ENCODE measurements at places on chromosomes 6 and 20.

DNA sequence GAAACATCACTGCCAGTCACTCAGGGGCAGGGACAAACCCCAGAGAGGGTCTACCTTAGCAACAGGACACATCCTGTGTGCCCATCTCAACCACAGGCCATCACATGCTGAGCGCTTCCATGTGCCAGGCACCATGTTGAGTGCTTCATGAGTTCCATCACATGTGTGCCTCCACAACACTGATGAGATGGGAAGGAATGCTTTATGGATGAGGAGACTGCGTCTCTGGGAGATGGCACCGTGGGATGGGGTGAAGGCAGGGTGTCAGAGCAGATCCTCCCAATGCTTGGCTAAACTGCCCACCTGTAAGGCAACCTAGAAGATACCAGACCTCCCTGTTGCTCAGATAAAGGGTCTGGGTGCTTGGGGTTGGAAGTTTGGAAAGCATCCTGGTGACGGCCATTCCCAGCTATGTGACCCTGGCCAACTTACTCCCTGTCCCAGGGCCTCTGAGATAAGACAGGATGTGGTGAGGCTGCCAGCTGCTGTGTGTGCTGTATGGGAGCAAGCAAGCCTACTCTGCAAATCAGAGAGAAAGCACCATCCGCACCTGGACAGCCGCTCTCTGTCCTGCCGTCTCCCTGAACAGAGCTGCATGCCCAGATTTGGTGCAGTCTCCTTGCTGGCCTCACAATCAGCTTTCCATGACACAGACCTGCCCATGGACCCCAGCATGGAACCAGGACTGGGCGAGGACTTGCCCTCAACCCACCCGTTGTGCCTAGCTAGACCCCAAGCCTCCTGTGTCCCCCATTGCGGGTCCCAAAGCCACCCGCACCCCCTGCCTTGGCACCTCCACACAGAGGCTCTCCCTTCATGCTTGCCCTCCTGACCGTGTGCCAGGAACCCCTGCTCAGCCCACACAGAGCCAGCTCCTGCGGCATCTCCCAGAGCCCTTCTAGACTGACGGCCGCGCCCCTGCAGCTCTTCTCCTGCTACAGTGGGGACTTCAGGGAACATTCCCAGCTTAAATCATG is 143.7 kb downstream of the SYNDIG1 start:
- no peak for DNase-seq

GRCh38 chr6:151052021-151052646 is 186.6 kb downstream of the MTHFD1L start:
- no peak for DNase-seq

DNA sequence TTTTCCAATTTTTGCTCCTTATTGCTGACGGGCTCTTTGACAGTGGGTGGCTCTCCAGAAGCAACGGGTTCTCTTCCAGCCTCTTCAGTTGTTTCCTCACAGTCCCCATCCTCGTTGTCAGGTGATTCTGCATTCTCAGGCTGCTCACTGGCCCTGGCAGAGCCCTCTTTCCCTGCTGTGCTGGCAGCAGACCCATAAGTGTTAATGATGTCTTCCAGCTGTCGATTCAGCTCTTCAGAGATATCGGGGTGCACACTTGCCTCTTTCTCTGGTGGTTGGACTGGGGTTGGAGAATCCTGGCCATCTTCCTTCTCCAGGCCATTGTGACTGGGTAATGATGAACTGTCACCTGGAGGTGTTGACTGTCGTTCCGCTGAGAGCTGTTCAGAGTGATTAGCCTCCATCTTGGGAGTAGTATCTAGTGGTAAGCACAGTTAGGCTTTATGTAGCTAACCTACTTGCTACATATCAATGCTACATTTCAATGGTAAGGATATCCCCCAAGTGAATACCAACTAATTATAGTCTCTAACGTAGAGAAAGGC is 3.2 kb downstream of the TXLNB start:
- DNase-seq = no peak

DNA sequence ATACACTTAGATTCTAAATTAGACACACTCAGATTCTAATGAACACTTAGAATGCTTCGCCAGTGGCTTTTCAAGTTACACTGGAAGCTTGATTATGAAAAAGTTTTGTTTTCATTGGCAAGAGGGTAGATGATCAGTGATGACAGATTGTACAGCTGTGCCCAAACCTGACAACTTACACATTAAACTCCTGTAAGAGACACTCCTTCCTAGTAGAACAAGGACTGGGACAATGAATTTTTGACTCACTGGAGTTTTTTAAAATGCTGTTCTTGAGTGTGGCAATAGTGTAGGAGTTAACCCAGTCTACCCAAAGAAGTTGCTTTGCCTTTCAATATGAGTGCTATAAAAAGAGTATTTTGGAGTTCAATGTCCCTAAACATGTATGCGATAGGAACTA is 140.8 kb downstream of the SLC16A10 start:
- peak; percentile 32 for DNase-seq

- DNase-seq = no peak
Observed at GRCh38 chr6:12163149-12163548, 127.0 kb upstream of the EDN1 start.

DNA sequence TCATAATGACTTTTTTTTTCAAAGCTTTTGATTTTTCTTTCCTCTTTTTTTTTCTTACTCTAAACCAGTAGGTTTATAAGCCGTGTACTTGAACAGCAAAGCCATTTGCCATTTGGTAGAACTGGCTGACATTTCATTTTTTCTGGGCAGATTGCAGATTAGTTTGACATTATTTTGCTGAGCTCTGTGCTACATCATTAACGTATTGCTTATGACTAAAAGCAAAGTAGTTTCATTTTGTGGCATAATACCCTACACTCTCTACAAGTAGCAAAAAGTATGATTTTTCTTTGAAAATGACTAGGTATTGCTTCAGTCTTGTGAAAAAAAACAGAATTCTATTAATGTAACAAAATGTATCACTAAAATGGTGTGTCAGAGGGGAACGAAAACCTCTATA is 141.3 kb downstream of the GRIK2 start:
- DNase-seq = peak; percentile 42

DNA sequence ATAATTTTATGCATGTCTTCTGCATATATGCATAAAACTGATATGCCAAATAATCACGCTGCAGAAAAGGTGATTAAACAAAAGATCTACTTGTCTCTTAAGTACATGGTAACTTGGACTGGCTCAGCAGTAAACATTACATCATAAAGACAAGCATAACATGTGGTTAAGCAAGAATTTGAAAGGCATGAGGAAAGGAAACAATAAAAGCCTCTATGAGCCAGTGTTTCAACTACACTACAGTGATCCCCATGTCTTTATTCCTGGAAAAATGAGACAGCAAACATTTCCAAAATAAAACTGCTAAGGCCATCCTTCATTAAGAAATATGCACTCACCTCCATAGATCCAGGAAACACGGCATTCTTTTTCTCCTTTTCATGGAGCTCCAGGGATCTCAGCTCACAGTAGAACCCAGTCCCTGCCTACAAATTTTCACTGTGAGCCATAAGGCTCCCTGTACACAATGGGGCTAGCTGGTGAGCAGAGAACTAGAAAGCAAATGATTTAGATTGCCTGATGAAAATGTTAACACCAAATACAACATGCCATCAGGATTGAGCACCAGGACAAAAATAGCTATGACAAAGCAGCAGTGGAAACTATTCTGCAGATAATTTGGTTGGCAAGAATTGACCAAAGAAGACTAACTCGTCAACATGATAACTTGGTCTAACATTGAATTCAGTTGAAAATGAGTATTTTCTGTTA is 156.1 kb downstream of the COL21A1 start:
- DNase-seq = peak; percentile 86

DNA sequence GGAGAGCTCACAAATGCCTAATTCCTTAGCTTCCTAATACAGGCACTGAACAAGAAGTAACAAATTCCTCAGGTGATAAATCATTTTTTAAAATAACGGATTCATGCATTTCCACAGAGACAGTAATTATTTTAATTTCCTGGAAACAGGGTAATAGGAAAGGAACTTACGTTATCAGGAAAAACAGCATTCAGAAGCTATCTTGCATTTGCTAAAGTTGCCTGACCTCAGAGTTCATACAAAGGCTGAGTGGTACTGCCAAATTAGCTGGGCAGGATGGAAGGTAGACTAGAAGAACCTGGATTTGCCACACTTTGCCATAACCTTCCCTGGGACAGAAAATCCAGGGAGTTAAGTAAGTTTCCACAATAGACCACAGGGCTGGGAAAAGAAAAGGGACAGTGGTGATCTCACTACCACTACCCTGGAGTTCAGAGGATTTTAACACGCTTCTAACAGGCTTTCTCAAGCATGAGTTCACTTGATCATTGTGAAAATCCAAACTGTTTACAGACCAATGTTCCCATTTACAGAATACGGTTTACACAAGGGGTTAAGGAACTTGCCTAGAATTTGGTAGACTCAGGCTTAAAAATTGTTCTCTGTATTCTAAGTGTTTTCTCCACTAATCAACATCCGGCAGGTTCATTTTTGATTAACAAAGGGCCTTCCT is 57.0 kb downstream of the KIF13A start:
- no peak for DNase-seq

GRCh38 chr6:22668307-22668706 is 98.9 kb downstream of the HDGFL1 start:
- peak; percentile 6 for DNase-seq

DNA sequence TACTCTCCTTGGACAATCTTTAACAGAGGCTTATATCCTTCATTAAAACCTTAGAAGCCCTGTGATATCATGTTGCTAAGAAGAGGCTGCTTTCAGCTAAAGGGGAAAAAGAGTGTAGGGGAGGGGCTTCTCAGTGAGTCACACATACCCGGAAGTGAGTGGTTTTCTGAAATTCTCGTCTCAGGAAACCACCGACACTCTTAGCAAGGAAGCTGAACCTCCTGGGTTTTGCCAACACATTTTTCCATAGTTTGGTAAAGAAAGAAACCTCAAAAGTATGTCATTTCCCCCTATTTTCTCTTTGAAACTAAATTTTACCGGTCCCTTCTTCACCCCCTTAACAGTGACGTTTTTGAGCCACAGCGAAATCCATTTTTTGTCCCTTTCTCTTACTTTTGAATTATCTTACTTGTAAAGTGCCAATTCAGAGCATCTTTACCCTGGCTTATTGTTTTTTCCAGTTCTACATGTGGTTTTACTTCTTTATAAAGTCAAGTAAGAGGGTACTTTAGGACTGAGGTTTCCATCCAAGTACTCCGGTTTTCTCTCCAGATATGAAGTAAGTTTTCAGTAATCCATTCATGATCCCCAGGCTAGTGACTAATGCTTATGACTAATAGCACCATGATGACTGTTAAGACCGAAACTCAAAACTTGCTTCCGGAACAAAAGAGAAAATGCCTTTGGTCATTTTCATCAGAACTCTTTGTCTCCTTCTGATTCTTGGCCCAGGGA is 219.3 kb downstream of the ARHGAP18 start:
- peak; percentile 94 for DNase-seq

GRCh38 chr6:128280960-128281359 is 239.4 kb downstream of the PTPRK start:
- DNase-seq = no peak

- DNase-seq = no peak
Observed at GRCh38 chr6:101956961-101957360, 563.5 kb downstream of the GRIK2 start.

GRCh38 chr20:15200147-15200565 is 862.7 kb upstream of the FLRT3 start:
- no peak for DNase-seq

- peak; percentile 93 for DNase-seq
Observed at GRCh38 chr6:142845624-142846458, 99.1 kb downstream of the HIVEP2 start.

GRCh38 chr6:3346476-3346875 is 87.7 kb downstream of the PSMG4 start:
- DNase-seq = no peak

DNA sequence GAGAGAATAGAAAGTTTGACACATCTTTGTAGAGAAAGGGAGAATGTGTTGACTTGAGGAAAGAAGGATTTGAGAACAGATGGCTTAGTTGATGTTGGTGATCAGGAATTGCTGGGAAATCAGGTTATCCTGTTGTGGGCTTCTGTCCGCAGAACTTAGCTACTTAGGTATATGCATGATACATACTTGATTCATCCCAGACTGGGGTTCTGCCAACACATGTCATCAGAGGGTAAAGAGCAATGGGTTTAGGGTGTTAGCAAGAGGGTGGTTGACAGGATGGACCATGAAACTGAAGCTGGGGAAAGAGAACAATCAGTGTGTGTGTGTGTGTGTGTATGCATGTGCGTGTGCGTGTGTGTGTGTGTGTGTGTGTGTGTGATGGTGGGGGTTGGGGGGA is 50.6 kb upstream of the NELFCD start:
- DNase-seq = no peak

DNA sequence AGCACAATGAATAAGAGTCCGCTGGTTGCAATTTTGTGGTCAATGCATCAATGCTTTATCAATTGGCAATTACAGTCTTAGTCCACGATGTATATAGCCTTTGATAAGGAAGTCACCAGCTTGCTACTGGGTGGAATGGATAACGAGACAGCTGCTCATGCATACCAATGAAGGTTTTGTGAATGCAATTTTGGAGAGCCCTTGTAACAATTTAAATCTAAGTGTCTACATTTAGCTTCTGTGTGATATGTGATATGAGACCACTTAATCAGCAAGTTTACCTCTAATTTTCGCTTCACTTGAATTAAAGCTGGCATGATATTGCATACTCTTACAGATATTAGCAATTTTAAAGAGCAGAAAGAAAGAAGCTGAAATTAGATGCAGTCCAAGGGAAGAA is 543.9 kb downstream of the RNF144B start:
- DNase-seq = no peak

- DNase-seq = no peak
Observed at GRCh38 chr6:169862043-169862891, 110.8 kb downstream of the ERMARD start.

GRCh38 chr6:149453597-149454345 is 31.0 kb downstream of the ZC3H12D start:
- DNase-seq = no peak

DNA sequence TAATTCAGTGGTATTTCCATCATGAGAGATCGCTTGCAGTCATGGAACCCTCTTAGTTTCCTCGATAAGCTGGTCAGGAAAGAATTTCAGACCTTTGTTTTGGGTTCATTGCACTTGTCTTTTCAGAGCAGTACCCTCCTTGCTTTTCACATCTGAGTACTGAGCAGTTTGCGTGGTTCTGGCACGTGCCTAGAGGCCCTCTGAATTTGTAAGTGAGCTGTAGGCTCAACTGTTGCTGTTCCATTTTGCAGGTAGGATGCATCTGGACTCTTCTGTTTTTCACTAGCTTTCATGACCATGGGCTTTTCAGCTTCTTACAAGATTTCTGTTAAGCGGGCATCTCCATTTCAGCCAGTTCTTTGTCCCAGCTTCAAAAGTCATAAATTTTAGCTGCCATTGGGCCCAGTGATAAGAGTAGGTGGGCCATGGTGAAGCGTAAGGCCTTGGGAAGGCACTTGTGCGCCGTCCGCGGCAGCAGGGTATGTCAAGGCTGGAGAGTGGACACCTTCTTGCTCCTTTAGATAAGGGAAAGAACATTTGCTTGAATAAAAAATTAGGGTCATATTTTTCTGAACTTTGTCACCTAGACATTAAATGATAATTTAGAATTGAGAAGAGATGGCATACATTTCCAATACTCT is 35.8 kb downstream of the HIVEP1 start:
- DNase-seq = no peak

Measured in adipocyte (in vitro differentiated cells).